ENCODE measurements at places on chromosomes 7 and 10. TPM values are rescaled to one million over a fixed set of nuclear protein-coding genes. Genes with fewer than 3 reads are reported as not detected.

WDR86 gene
- total RNA-seq, result not detected

CYP3A5 gene
- total RNA-seq, result not detected

CLCN1 gene
- total RNA-seq, result not detected

DNA sequence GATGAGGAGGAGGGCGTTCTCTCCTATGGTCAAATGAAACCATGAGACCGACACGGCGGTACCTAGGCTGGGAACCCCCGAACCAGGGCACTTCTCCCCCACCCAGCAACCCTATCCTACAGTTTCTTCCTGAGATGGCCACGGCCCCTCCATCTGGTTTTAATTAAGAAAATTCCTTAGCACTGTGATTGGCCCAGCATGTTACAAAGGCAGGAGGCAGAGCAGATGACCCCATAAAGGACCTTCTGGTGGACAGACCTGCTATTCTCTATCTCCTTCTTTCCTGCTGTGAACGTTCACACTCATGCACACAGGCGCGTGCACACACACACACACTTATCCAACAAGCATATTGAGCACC lies 129.4 kb downstream of the RGS10 start:
- no peak for DNase-seq

DNA sequence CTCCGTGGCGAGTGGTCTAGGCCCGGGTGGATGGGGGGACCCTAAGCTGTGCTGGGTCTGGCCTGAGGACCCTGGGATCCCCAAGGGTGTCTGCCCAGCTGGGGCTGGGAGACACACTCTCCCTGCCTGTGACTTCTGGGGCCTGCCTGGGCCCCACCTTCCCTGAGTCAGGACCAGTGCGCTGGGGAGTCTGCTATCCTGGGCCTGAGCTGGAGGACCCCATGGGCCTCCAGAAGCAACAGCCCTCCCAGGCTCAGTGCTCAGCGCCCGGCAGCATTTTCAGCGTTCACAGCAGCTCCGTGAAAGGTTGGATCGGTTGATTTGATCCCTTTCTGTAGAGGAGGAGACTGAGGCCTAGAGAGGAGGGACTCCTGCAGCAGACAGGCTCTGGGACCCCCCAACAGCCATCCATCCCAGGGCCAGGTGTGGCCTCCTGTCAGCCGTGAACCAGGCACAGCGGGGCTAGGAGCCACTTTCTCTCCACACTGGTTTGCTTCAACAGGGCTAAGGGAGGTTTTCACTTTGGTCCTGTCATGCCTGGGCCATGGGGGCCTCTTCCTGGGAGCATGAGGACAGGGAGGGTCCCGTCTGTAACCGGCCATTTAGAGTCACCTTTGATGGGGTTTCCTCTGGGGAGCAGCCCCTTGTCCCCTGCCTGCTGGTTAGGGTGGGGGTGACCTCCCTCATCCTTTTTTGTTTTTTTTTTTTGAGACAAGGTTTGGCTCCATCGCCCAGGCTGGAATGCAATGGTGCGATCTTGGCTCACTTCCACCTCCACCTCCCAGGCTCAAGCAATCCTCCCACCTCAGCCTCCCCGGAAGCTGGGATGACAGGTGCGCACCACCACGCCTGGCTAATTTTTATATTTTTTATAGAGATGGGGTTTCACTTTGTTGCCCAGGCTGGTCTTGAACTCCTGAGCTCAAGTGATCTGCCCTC lies 12.4 kb downstream of the FOXL3 start:
- DNase-seq, result no peak

GRCh38 chr7:71604818-71605414 lies 473.0 kb downstream of the GALNT17 start:
- DNase-seq, result no peak

DNA sequence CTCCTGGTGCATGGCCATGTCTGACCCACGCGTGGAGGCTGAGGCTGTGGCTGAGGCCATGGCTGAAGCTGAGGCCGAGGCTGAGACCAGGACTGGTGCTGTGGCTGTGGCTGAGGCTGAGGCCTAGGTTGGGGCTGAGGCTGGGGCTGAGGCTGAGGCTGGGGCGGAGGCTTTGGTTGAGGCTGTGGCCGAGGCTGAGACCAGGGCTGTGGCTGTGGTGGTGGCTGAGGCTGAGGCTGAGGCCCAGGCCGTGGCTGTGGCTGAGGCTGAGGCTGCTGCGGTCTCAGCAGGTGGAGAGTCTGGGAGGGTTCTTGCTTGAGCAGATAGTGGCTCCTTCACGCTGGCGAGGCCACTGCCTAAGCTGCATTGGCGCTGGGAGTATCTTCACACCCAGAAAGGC lies 76.4 kb downstream of the WDR37 start:
- DNase-seq, result no peak
